Mesenchymal stem cell (in vitro differentiated cells and primary cell): ENCODE measurements at places on chromosomes 3 and 15.

DNA sequence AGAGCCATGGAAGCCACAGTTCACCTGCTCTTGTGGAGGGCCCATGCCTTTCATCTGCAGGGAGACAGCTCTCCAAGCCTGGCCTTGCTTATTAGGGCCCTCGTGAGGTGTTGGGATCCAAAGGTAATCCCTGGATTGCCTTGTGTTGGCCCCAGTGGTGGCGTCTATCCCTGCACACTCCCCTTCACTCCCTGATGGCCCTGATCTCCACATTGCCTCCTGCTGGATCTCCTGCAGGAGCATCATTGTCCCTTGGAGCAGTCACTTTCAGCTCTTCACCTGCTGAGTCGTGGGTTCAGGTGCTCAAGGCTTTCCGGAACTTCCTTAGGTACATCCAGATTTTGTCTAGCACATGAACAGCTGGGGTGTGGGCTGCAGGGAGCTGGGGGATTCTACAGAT is 7.0 kb downstream of the PPCDC start:
- no peak for DNase-seq

DNA sequence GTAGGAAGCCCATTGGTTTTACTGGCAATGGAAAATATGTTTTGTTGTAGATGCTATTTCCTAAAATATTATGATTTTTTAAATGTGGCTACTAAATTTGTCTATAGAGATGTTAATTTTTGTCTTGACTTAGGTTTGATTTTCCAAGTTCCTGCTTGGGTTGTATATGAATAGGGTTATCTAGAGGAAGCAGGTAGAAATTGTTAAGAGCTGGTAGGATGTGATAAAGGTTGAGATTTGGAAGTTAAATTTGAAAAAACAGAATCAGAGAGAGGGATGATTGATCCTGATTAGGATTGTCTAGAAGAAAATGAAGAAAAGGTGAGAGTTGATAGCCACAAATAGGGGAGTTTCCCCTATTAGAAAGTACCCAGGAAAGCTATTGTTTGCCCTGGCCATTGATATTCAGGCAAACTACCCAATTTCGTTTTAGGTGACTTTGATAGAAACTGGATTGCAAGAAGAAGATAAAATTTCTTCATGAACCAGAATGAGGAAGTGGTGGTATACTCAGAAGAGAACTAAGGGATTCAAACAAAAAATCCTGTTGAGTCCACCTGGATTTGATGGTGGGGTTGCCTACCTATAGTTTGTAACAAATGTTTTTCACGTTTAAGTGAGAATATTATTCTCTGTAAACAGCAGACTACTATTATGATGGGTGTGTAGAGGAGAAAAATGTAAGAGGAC is 91.2 kb upstream of the PHLDB2 start:
- DNase-seq: no peak

DNA sequence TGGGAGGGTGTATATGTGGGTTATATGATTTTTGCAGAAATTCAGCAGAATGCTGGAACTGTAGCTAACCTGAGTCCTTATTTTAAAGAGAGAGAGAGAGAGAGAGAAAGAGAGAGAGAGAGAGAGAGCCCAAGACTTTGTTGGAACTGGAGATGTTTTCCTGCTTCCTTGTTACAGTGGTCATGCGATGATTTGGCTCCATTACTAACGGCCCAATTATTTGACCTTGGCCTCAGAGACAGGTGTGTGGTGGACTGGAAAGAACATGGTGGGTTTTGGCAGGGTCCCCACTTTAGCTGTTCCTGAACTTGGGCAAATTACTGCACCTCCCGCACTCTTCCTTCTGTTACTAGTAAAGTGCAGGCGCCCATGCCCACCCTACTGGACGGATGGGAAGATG is 14.8 kb upstream of the ACSBG1 start:
- no peak for DNase-seq

DNA sequence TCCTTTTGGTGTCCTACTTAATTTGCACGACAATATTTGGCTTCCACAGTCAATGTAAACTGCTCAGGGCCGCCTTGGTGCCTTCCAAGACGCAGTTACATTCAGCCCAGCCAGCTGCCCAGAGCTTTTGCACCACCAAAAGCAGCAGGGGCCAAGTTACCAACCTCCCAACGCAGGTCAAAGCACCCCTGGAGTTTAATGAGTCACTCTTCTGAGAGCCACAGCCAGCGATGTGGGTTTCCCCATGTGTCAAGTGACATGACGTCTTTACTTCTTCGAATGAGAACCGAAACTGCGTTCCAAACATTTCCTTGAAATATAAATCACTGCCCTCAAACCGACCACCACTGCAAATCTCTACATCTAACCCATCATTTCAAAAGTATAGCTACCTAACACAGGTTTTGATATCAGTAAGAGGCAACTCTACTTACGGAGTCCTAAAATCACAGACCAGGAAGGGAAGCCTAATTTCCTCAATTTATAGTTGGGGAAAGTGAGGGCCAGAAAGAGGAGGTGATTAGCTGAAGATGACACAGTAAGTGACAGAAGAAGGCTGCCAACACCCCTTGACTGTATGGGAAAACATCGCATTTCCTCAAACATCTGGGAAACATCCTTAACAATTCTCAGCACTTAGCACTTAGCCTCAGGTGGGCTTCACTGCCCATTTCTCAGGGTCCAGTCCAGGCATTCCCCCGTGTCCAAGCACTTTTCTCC is 24.5 kb downstream of the MB21D2 start:
- DNase-seq: peak; percentile 98

- peak; percentile 69 for DNase-seq
Measured at GRCh38 chr3:16508591-16508995, 4.9 kb downstream of the RFTN1 start.

DNA sequence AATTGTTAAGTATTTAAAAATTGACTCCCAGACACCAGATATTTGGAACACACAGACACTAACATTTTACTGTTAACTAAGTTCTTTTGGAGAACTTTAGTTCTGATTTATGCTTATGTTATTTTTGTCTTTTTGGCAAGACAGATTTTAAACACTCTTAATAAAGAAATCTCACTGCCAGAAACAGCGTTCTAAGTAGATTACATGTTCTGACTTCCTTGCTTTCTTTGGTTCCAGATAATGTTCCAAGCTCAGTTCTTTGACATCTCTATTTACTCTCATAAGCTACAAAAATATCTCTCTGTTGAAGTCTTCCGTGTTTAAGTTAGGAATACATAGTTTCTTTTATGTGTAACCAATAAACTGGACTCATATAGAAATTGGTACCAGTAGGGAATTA is 1699.6 kb downstream of the OTOL1 start:
- no peak for DNase-seq

- DNase-seq: peak; percentile 38
Measured at GRCh38 chr3:19937459-19938294, 3.7 kb upstream of the EFHB start.

- DNase-seq: no peak
Measured at GRCh38 chr15:67528513-67528912, 7.6 kb downstream of the C15orf61 start.

DNA sequence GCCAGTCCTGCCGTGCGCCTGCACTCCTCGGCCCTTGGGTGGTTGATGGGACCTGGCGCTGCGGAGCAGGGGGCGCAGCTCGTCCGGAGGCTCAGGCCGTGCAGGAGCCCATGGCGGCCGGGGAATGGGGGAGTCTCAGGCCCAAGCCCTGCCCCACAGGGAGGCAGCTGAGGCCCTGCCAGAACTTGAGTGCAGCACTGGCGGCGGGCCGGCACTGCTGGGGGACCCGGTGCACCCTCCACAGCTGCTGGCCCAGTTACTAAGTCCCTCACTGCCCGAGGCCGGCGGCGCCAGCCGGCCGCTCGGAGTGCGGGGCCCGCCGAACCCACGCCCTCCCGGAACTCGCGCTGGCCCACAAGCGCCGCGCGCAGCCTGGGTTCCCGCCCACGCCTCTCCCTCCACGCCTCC is 190.9 kb upstream of the MME start:
- DNase-seq: no peak

DNA sequence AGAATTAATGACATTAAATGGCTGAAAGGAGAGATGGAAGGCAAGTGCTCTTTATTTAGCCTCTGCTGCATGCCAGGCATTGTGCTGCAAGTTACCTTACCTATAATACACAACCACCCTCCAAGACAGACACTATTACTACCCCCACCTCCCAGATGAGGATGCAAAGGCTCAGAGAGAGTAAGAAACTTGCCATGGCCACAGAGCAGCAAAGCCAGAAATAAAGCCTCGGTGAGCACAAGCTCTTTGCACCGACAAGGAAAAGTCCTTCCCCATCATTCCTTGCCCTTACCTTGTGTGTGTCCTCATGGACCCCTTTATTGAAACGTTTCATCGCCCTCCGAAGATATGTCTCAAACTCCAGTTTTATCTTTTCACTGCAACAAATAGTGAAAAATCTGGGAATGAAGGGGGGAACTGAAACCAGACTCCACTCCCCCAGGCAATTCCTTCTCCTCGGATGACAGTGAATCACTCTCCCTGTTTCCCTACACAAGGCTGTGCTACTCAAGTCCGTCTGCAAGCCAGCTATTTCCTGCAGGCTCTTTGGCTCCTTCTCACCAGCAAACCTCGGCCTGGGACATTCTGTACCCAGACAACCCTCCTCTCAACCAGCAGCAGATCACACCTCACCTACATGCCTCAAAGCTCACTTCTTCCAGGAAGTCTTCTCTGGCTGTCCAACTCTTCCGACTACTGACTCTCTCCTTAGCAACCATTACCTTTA is 11.4 kb downstream of the XPC start:
- DNase-seq: no peak

GRCh38 chr3:130941793-130942192 is 47.9 kb downstream of the ATP2C1 start:
- DNase-seq: no peak

GRCh38 chr3:34294240-34294639 is 495.8 kb downstream of the PDCD6IP start:
- DNase-seq: no peak

GRCh38 chr15:33671456-33671855 is 296.8 kb upstream of the CHRM5 start:
- no peak for DNase-seq

- no peak for DNase-seq
Measured at GRCh38 chr3:5572168-5572567, 384.7 kb downstream of the EDEM1 start.

DNA sequence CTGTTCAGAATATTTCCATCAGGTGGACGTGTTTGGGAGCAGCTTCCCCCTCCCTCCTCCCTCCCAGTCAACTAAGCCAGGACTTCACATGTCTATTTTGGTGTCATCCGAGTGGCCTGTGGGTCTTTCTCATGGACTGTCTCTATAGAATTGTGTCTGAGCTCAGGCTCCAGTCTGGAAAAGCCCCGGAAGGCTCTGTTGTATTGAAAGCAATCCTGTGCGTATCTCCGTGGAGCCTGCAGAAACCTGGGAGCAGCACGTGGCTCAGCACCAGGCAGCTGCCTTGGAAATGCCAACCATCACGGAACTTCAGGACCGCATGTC is 25.2 kb downstream of the COLQ start:
- no peak for DNase-seq

GRCh38 chr15:98734466-98735199 is 86.3 kb downstream of the IGF1R start:
- DNase-seq: peak; percentile 54

DNA sequence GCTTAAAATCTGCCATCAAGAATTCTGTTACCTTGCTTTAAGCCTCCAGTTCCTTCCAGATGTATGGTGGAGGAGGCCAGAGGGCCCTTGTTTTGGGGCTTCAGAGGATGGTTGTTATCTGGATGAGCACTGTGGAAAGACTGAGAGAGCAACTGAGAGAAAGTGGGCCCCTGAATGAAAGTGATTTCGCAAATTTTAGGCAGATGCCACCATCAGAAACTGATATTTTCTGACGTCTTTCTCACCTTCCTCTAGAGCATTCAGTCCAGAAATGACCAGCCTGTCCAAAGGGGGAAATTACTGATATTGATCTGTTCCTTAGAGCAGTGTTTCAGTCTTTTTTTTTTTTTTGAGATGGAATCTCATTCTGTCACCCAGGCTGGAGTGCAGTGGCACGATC is 13.4 kb downstream of the B3GNT5 start:
- DNase-seq: no peak

- peak; percentile 5 for DNase-seq
Measured at GRCh38 chr3:114669614-114670013, 375.8 kb downstream of the TIGIT start.

GRCh38 chr15:70870051-70870450 is 16.1 kb upstream of the LARP6 start:
- DNase-seq: peak; percentile 84

DNA sequence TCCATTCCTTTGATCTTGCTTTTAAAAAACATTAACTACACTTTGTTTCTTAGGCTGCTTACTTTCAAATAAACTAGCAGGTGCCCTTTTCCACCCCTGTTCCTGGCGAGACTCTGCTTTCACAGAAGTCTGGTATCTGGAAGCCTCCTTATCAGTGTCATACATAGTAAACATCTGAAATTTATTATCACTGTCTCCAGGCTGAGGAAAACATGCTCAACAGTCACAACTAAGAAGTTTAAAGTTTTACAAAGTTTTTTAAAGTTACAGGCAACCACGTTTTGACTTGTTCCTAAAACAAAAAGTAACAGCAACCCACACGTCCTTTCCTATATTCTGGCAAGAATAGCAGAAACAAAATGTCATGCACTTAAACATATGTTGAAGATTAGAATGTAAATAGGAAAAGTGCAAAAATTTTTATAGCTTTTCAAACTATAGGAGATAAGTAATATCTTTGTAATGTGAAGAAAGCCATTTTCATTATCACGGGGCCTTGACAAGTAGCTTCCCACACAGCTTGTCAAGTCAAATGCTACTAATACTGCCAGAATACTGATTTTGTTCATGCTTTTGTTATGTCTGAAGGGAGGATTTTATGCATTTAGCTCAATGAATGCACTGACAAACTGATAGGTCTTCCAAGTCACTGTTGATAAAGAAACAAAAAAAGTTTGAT is 275.2 kb upstream of the KCNMB2 start:
- peak; percentile 49 for DNase-seq

DNA sequence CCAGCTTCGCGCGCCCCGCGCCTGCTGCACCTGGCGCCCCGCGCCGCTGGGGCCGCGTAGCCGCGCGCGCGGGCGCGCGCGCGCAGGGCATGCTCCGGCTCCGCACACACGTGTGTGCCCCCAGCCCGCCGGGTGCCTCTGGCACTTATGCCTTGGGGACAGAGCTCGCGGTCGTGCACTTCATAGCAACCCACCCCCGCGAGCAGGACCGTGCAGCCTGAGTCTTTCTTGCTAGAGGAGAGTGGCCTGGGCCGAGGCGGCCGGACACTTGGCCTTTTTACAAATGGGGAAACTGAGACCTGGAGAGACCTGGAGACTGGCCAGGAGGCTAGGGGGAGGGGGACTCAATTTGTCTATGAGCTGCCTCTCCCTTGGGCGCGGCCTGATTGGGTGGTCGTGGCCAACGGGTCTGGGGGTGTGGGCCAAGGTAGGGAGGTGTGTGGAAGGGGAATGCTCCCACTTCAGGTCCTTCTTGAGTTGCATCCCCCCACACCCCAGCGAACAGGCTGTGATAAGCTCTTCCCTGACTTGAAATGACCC is 562 bp downstream of the NBEAL2 start:
- DNase-seq: no peak

GRCh38 chr15:38049891-38050290 is 115.5 kb downstream of the TMCO5A start:
- peak; percentile 44 for DNase-seq
